ENCODE measurements at places on chromosomes 5 and 9.

- no peak for DNase-seq
Measured at GRCh38 chr5:108386345-108387061, 4.6 kb upstream of the FBXL17 start.

- DNase-seq = no peak
Measured at GRCh38 chr5:138273834-138274188, 610 bp downstream of the GFRA3 start.

DNA sequence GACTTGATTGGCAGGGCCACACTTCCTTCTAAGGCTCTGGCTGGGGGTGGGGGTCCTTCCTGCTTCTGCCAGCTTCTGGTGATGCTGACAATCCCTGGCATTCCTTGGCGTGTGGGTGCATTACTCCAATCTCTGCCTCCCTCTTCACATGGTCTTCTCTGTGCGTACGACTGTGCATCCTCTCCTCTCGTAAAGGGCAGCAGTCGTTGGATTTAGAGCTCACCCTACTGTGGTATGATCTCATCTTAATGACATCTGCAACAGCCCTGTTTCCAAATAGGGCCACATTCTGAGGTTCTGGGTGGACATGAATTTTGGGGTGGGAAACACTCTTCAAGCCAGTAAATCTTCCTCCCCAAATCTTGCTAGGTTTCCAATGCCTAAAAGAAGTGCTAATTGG, 36.8 kb downstream of the ROPN1L start:
- DNase-seq = no peak

DNA sequence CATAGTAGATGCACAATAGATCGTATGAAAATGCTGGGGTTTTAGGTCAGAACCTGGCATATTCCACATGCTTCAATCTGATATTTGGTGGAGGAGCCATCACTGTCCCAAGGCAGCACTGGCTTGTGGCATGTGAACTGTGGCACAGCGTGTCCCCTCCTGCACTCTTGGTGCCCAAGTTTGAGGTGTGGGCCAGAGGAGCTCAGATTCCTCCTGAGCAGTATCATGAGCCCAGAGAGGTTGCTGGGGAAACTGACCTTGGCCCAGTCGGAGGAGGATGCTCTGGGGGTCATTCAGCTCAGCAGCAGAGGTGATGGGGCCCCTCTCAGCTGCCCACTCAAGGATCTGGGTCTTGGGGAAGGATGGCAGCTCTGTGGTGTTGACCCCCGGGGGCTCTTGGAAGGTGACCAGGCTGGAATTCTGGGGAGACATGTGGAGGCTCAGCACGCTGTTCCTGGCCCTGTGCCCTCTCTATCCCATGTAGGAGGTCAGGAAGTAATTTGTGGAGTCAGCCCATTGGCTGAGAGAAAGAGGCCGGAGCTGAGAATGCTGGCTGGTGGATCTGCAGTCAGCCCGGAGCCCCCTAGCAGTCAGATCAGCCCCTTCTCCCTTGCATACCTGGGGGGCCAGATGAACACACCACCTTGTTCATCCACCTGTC, 23.7 kb downstream of the FPGS start:
- no peak for DNase-seq

DNA sequence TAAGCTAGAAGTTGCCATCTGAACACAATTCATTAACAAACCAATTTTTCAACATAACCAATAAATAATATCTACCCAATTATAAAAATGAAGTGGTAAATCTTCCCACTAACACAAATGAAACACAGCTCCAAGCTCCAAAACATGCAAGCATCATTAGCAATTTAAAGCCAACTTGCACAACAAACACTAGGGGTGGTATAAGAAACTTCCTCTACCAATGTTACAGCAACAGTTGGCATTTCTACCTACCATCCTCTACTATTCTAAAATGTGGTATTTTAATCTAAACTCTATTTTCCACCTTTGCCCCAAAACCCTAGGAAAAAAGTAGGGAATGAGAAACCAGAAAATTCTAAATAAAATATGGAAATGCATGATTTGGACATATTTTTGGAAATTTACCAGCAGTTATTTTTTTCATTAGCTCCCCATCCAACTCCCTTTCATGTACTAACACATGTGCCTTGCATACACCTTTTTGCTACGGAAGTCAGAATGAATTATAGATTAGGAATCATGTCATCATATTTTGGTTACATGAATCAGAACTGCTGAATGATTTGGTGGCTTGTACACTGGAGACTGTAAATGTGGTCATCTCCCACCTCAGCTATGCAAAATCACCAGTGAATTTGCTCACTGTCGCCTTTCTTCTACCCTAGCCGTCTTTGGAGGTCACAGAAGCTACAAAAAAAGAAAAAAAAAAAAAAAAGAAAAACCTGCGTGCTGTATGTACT, 4.1 kb downstream of the NR6A1 start:
- no peak for DNase-seq

DNA sequence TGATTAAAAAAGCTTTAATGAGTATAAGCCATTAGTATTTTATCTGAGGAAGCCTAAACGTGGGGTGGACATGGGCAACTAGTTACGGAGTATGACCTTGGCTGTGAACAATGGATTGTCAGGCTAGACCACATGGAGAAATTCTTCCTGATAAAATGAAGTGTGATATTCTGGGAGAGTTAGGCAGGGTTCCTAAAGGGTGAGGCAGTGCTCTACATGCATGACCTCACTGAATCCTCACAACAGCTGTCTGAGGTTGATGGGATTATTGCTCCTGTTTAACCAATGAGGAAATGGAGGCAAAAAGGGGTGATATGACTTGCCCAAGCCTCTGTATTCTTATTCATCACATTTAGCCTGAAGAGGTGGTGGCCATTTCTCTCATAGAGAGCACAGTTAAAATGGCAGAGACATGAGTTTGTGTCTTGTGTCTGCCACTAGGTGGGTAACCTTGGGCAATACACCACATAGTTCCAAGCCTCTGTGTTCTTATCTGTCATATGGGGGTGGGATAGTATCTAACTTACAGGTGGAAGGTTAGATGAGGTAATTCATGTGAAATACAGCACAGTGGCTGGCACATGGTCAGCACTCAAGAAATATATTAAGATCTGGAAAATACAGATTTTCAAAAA, 96.1 kb upstream of the NR3C1 start:
- no peak for DNase-seq

DNA sequence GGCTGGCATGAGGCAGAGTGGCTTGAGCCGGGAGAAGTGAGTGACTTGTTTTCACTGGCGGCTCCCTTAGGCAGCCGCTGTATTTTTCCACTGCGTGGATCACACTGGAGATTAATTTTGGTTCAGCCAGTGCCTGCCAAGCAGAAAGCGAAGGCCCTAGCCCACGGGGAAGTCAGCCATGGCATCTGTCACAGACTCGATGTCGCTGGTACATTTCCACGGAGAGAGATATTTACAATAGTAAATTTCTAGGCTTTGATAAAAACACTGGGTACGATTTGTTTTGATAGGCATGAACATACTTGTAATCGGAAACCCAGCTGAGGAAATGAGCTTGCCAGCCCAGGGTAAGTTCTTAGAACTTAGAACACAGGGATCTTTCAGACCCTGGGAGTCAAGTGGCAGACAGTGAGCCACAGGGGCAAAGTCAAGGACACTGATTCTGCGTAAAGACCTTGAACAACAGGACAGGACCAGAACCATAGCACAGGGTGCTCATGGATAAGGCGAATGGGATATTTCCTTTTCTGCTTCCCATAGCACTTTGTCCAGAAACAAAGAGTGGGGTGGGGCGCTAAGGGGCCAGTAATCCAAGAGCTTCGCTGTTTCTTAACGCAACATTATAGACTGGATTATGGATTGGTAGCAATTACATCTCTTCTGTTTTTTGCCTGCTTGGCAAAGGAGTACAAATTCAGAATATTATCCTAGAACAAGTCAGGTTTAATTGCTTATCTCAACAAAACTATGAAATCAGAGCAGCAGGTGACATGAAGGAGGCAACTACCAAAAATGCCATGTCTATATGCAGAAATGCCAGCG, 4.5 kb downstream of the DUSP1 start:
- DNase-seq = no peak
